Germinal center (tissue), 1 donor: ENCODE measurements at places on chromosomes 7 and 10.

DNA sequence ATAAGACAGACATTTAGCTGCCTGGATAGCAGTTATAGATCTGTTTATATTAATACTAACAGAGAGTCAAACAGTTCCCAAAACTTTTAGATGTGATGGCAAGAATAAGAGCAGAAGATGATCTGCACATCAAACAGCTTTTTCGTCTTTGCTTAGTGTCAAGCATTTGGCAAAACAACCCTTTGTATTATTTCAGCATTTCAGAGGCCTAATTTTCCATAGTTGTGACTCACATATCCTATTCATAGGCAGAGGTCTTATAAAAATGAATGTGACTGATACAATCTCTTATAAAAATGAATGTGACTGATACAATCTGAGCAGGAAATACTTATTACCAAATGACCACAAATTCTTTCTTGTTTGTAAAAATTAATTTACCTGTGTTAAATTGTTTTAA is 71.2 kb downstream of the LRRTM3 start:
- no peak for DNase-seq

DNA sequence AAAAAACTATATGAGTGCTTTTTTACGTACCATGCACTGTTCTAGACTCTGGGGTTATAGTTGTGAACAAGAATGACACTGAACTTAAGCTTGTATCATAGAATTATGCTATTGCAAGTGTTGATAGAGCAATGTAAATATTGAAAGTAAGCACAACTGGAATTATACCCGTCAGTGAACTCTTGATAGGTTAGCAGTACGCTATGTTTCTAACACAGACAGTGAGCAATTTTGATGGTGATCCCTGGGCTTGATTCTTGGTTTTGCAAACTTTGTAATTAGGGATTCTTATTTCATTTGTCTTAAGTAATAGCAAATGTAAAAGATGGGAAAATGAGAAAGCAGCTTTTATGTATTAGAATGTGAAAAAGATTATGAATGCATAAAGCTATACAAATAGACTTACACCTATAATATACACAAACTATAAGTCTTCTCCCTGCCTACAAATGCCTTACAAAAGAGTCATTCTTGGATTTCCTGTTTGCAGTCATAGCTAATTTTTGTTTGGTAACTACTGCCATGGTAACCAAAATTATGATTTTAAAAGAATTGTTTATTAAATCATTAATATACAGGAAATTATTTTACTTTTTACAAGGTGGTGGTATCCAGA is 6.7 kb downstream of the TES start:
- no peak for DNase-seq

GRCh38 chr10:28806488-28806941 is 129.2 kb downstream of the BAMBI start:
- no peak for DNase-seq

- no peak for DNase-seq
Measured at GRCh38 chr7:129041142-129042085, 13.5 kb downstream of the TNPO3 start.

GRCh38 chr10:123391275-123392028 is 237.2 kb downstream of the BUB3 start:
- peak; percentile 39 for DNase-seq

GRCh38 chr7:92612501-92612900 is 22.3 kb upstream of the FAM133B start:
- DNase-seq = no peak

DNA sequence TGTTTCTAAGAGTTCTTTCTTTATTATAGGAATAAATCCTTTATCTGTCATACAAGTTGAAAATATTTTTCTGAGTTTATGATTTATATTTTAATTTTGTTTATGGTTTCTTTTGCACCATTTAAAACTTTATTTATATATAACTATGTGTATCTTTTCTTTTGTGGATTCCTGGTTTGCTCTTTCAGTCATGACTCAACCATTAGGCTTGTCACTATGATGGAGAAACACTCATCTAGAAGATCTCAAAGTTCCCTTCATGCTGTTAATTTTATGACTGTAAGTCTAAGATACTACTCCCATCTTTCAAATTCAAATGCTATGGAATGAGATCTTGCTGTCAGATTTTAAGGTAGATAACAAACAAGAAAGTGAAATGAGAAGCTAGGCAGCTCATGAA is 199.5 kb downstream of the INHBA start:
- DNase-seq = no peak

- DNase-seq = no peak
Measured at GRCh38 chr10:44891721-44892120, 19.4 kb upstream of the TMEM72 start.

DNA sequence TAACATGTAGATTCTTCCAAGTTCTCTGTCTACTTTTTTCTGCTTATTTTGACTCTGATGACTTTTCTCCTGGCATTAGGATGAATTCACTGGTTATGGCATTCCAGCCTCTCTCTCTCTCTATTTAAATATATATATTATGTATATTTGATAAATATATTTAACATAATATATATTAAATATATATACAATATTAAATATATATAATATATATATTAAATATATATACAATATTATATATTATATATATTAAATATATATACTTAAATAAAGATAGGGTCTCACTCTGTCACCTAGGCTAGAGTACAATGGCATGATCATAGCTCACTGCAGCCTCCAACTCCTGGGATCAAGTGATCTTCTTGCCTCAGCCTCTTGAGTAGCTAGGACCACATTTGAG is 60.7 kb downstream of the ZNF783 start:
- no peak for DNase-seq

DNA sequence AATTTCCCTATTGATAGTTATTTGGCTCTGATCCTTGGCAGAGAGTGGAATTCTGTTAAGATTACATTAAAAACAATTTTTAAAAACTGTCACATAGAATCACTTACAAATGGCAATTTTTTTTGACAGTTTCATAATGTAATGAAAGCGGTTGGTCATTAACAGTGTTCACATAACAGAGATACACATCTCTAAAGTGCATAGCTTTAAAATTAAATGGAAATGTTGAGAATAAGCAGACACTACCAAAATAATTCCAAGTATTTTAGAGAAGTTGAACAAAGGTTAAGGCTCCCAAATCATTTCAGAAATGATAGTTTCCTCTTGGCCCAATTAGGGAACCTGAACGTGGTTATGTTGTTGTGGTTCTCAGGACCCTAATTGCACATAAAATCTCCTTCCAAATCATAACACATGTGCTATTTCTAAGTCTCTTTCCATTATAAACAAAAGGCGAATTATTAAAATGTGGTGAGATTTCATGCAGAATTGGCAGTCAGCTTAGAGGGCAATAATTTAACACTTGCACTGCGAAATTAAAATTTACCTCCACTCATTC is 528.9 kb upstream of the FZD8 start:
- DNase-seq = no peak

DNA sequence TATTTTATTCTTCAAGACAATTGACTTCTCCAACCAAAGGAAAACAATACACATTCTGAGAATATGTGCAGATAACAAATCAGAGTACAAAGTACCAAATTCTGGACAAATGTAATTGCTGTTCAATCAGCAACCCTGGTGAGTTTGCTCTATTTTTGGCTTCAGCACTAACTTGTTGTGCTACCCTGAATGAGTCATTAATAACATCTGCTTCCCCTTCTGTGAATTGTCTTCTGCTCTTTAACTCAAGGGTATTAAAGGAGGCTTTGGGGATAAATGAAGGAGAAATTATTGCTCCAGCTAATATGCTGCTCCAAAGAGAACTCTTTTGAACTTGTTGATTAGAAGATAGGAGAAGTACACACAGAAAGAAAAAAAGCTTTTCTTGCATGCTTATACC is 459.3 kb downstream of the HTR7 start:
- no peak for DNase-seq

DNA sequence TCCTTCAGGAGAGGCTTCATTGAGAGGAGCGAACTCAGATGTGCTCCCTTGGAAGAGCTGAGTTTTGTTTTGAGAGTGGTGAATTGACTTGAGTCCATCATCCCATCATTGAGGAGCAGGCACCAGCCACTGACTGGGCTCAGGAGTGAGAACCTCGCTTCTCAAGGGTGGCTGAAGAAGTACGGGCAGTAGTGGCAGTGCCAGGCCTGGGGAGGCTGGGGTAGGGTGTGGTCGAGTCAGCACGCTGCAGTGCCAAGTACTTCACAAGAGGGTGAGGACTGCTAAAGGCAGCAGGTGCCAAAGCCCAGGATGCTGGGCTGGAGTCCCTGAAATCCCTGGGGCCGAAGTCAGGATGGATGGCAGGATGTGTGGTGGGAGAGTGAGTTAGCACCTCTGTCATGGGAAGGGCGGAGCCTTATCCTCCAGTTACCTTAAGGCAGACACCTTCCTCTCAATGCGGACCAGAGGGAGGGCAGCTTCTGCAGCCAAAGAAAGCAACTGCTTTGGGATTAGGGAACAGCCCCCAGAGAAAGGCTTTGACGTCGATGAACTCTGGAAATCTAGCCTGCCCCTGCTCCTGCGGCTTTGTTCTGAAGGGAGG is 210.3 kb downstream of the CAMK1D start:
- no peak for DNase-seq

DNA sequence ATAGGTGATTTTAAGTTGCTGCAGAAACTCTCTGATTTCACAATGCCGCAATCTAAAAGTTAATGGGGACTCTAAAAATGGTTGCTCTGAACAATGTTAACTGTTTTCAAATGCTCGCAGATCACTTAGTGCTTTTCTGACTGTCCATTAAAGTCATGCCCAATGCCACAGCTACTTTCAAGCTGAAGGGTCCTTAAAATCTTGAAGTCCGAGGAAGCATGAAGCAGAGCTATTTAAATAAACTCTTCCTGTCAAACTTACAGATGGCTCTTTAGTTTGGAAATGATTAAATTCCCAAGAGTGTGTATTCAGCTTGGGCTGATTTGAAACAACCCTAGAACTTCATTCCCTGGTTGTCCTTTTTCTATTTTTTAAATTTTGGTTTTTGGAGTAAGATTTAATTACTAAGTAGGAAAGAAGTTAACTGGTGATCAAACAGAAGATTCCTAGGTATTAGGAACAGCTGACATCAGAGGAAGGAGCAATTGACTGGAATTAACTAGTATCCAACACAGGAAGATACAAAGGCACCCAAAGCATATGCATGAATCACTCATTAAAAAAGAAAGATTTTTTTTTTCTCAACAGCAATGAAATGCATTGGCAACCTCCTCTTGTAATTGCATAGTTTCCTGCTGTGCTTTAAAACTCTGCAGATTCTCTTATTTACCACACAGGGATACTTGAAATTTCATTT is 105.1 kb downstream of the NRP1 start:
- no peak for DNase-seq
